ENCODE measurements at places on chromosomes 16 and 17.

DNA sequence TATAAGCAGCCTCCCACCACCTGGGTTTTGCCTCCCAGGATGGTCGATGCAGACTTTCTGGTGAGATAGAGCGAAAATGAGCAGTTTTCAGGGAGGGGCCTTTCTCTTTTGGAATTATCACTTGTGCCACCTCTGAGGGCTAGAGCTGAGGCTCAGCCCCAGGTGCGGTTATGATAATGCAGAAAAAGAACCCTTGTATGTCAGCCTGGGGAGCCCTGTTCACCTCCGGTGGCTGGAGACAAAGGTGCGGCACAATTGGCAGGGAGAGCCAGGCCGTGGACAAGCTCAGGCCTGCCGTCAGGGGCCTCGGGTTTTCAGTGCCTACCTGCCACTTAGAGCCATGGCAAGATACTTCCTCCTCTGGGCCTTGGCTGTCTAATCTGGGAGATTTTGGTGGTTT, 4.4 kb downstream of the SCPEP1 start:
- no peak for DNase-seq

DNA sequence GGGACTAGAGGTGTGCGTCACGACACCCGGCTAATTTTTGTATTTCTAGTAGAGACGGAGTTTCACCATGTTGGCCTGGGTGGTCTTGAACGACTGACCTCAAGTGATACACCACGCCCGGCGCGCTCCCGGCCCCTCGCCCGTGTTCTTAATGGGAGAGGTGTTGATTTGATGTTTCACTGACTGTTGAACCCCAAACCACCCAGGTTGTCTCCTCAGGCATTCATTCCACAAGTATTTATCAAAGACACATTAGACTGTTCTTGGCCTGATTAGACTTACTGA, 1.4 kb downstream of the CENPN start:
- DNase-seq, result no peak

GRCh38 chr16:85216522-85217375, 104.5 kb upstream of the CIBAR2 start:
- no peak for DNase-seq

DNA sequence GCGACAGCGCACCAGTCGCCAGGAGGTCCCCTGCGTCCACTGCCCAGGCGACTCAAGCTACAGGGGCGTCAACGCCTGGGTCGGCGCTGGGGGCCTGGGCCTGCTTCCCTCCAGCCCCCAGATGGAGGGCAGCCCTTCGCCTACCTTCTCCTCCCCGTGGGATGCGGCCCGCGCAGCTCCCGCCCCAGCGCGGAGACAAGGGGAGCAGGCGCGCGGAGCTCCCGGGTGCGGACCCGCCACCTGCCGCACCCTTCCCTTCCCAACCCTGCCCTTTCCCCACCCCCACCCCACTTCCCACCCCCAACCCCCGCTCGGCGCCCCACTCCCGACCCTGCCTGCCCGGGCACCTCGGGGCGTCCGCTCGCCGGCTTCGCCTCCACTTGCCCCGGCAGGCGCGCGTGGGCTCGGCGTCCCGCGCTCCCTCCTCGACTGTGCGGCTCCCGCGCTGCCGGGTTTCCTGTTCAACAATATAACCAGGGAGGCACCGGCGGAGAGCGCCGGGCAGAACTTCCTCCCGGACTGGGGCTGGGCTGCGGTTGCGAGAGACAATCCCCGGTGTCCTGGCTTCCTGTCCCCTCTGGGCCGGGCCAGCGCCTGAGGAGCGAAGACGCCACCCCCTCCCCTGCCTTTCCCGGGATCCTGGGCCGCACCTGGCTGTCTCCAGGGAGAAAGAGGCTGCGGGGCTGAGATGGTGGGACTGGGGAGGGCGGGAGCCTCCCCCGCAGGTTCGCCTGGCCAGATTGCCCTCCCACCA, at the start of gene ARHGAP27:
ARHGAP27 (minus strand) TSS at position 466 of the 754 bp plus-strand sequence. CDS start 2,591 bp downstream, outside the sequence.
- peak; percentile 30 for DNase-seq

DNA sequence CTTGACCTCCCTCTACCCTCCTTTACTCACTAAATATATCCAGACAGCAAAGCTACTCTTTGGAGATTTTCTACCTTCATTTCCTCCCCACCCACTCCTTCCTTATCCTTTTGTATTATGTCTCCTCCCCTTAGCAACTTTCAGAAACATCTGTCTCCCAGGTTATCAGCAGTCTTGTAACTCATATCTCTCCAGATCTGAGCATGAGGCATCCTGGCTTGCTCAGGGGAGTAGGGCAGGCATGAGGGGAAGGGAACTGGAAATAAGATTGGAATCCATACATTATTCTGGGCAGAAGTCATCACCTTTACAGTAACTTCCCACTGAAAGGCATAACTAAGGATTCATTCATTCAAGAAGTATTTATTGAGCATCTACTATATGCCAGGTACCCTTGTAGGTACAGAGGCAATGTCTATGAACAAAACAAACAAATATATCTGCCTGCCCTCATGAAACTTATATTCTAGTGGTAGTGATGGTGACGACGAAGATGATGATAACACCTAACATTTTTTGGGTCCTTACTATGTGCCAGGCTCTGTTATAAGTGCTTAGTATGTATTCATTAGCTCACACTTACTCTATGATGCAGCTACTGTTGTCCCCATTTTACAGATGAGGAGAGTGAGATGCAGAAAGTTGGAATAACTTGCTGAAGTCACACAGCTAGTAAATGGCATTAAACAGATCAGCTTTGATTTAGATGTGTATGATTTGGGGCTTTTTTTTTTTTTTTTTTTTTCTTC, 123.9 kb upstream of the CACNG3 start:
- no peak for DNase-seq

GRCh38 chr17:700504-701094, 14.0 kb downstream of the VPS53 start:
- peak; percentile 40 for DNase-seq

GRCh38 chr16:11738742-11739544, 3.7 kb downstream of the TXNDC11 start:
- DNase-seq, result peak; percentile 65

DNA sequence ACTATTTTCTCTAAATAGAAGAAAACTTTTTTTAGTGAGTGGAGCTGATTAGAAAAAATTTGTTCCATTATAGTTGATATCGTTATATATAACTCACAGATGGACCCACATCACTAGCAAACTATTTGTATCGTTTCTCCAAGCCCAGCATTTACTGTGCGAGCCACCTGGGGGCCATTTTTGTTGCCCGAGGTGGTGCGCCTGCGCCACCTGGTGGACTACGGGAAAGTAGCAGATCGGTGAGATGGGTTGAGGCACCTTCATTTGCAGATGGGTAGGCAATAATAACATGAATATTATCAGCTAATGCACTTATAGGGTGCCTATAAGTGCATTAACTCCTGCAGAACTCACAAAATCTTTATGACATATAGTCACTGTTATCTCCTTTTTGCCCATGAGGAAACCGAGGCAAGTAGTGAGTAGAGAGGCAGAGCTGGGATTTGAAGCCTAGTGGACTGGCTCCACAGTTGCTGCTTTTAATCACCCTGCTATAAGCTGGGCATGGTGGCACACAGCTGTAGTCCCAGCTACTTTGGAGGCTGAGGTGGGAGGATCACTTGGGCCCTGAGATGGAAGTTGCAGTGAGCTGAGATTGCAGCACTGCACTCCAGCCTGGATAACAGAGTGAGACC, 23.2 kb upstream of the NTN1 start:
- DNase-seq, result peak; percentile 76

GRCh38 chr17:48997103-48997826, at the start of gene IGF2BP1:
IGF2BP1 (plus strand) TSS chr17:48997385; CDS start chr17:48997746, 361 bp downstream.
- DNase-seq, result no peak

GRCh38 chr17:73288534-73289302, 23.1 kb downstream of the CDC42EP4 start:
- DNase-seq, result no peak

- DNase-seq, result no peak
Observed at GRCh38 chr17:4411201-4411600, 22.5 kb upstream of the SPNS3 start.

DNA sequence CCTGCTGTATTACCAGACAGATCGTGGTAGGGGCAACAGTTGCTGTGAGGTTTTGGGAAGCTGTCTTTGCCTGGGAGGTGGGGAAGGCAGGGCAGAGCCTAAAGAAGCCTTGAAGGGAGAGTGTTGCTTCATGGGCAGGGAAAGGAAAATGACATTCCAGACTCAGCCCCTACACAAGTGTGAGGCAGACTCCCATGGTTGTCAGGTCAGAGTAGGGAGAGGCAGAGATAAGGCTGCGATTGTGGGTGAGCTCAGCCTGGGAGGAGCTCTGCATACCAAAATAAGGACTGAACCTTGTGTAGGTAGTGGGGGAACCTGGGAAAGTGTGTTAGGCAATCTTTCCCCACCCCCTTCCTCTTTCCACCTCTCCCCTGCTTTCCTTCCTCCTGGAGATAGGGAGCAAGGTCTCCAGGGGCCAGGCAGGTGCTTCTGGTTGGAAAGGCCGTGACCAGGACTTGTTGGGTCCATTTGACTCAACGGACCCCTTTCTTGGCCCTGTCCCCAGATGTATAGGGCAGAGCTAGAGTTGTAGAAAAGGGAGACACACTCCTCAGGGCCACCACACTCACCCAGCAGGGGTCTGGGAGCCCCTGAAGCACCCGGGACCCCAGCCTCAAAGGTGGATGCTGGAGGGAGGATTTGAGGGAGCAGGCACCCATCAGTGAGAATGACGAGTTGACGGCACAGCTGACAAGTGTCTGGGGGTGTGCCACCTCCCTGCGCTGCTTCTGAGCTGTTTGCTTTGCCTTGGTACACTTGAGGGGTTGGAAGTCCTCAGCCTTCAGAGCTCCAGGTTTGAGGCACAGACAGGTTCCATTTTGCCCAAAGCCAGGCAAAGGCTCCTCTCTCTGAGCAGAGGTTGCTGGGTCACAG, 18.5 kb upstream of the TOB1 start:
- DNase-seq, result no peak

GRCh38 chr17:14330492-14330962, 29.6 kb downstream of the HS3ST3B1 start:
- no peak for DNase-seq

GRCh38 chr16:67016143-67016542, 12.8 kb upstream of the CBFB start:
- no peak for DNase-seq

DNA sequence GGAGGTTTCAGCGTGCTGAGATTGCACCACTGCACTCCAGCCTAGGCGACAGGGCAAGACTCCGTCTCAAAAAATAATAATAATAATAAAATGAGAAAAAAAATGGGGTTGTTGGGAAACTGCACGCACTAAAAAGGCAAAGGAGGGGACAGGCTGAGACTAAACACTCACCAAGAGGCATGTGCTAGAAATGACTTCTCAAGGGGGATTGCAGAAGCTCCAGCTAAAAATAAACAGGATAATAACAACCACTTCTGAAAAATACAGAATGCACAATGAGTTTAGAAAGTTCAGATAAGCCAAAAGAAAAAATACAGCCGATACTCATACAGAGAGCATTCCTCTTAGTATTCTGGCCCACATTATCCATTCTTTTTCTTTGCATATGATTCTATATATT, 15.1 kb upstream of the TIMP2 start:
- DNase-seq, result no peak

DNA sequence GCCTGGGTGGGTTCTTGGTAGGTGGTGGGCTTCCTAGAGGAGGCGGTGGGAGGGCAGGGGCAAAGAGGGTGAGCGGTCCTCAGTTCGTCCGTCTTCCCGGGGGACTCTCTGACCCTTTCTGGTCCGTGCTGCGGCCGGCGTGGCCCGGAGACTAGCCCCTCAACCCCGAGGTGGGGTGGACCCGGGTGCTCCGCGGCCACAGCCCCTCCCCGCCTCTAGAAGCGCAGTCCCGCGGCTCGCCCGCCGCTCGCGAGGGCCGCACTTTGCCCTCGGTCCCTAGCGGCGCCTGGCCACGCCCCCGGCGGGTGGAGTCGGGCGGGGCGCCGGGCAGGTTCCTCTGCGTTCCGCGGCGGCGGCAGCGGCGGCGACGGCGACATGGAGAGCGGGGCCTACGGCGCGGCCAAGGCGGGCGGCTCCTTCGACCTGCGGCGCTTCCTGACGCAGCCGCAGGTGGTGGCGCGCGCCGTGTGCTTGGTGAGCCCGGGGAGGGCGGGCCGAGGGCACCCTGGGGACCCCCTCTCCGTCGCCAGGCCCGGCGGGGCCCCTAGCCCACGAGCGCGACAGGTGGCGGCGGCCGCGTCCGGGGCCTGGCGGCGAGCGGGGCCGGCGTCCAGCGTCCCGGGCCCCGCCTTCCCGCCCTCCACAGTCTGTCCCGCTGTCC, at the start of gene SYNGR2:
SYNGR2 (plus strand) TSS at position 340 of the 661 bp plus-strand sequence; CDS start at position 376, 36 bp downstream.
- peak; percentile 88 for DNase-seq

- DNase-seq, result no peak
Observed at GRCh38 chr16:82846806-82847205, 220.0 kb downstream of the CDH13 start.

DNA sequence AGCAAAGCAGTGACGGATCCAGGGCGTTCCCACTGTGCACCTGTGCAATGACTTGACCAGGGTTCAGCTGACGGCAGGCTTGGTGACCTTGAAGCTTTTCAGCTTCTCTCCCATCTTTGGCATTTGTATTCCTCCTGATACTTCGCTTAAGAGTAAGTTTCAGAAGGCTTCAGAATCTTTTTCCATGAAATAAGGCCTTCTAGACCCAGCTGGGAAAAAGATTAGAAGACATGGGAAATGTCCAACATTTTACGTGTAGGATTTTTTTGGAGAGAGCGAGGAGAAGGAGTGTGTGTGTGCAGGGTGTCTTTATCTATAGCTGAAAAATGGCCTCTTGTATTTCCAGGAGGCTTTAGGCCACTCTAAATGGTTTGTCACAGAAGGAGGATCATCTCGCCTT, 104.1 kb downstream of the BANP start:
- DNase-seq, result no peak

GRCh38 chr17:33858682-33859081, 396.4 kb upstream of the CCL2 start:
- DNase-seq, result no peak

- DNase-seq, result peak; percentile 92
Observed at GRCh38 chr17:50909765-50910605, 43.8 kb upstream of the TOB1 start.

DNA sequence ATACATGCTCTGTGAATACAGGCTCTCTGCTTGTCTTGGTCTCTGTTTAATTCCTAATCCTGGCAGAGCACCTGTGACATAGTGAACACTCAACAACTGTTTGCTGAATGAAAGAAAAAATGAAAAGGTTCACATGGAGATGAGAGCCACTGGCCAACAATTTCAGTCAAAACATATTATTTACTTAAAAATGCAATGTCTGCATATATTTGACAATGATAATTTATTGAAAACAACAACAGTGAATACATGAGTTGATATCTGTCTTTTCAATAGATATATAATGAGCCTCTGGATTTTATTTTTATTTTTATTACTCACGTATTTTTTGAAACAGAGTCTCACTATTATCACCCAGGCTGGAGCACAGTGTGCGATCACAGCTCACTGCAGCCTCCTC, 136.6 kb downstream of the CDH13 start:
- DNase-seq, result no peak

Data from activated CD4-positive, alpha-beta T cell treated with anti-CD3 and anti-CD28 coated beads, Interleukin-2, amount 50 U/mL, for 16 hours (primary cell).